ENCODE measurements at places on chromosomes 7 and 10.

GRCh38 chr7:140039896-140040295, 22.9 kb downstream of the PARP12 start:
- DNase-seq, result no peak

DNA sequence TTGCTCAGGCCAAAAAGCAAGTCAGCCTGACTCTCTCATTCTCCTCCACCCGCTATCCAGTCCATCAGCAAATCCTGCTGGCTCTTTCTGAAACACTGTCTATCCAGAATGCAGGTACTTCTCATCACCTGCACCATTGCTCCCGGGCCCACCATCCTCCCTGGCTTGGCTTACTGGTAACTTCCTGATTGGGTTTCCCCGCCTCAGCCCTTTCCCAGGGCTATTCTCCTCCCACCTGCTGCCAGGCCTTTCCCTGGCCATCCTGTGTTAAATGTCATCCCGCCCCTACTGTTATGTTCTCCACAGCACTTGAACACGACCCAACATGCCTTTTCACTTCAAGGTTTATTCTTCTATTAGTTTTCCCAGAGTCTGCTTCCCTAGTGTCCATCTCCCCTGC, 124.0 kb downstream of the CNNM2 start:
- DNase-seq, result no peak

- no peak for DNase-seq
Measured at GRCh38 chr7:54864663-54865062, 105.7 kb upstream of the SEC61G start.

DNA sequence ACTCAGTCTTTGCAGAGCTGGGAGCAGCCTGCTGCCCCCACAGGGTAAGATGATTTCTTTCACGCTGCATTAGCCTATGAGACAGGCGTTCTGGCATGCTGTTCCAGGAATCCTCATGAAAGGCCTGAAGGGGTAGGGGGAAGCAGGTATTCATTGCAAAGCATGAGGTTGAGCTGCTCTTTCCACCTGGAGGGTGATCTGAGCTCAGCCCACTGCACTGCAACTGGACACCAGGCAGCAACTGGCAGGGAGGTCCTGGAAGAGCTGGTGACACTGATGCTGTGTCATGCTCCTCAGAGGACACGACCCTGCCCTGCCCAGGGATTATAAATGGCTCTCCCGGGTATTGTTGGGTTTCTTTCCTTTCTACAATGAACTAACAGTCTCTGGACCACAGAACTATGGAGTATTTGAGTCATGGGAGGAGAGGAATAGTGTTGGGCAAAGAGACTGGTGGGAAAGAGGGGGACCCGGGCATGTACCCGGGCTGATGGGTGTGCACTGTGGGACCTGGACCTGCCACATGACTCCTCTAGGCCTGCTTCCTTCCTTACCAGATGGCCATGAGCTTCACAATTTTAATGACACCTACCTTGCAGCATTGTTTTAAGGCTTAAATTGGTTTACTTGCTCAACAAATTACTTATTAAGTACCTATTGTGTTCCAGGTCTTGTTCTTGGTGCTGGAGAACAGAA, 24.3 kb downstream of the SLC25A28 start:
- no peak for DNase-seq

- DNase-seq, result no peak
Measured at GRCh38 chr7:94276795-94277194, 117.9 kb upstream of the COL1A2 start.

GRCh38 chr10:91088300-91089140, 131.9 kb upstream of the PCGF5 start:
- no peak for DNase-seq

DNA sequence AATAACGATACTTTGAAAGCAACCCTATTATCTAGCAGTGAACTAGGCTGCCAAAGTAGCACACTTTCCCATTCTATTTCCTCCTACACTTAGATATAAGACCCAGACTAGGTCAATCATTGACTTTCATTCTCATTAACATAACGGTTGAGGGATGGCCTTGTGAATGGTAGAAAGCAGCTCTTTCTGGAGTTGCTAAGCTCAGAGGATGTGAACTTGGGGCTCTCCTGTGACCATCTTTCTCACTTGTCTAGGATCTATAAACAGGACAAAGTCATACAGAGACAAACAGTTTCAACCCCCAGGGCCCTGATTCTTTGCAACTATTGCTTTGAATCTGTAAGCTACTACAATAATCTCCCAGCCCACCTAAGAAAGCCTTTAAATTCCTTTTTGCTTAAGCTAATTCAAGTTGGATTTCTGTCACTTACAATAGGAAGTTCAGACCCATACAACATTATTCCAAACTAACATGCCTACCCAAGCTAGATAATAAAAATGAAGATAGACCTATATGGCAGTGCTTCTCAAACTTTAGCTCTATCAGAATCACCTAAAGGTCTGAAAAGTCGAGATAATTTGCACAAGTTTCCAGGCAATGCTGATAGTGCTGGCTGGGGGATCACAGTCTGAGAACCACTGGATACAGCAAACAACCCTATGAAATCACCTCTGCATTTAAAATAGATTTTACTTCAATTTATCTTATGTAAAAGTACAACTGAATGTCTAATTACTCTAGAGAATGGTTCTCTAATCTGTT, 16.7 kb downstream of the P4HA1 start:
- DNase-seq, result no peak

DNA sequence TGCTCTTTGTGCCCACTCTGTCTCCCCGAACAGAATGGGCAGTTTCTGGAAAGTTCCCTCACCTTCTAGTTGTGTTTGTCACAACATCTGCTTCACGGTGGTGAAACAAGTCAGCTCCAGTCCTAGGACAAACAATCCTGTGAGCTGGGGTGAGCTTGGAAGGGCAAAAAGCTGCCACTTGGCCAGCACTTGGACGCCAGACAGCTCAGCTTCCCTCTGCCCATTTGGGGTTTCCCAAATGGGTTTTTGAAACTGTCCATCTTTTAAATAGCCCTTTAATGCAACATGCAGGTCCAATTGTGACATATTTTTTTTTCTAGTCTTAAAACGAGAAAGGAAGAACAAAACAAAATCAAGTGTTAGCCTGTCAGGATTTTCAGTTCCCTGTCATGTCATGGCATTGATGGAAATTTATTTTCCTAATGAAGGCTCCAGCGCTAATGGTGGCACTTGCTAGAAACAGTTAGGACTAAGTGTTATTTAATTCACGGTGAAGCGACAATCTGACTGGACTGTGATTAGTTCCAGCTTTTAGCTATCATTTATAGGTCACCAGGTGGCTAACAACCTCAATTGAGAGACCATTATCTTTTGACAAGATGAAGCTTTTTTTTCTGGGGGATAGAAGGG, 181.7 kb downstream of the MYOF start:
- DNase-seq, result no peak
